Stimulated activated CD8-positive, alpha-beta memory T cell treated with anti-CD3 and anti-CD28 coated beads, Interleukin-2, amount 100 ng/mL, for 1 hour (primary cell): ENCODE measurements at places on chromosomes 2 and 18.

DNA sequence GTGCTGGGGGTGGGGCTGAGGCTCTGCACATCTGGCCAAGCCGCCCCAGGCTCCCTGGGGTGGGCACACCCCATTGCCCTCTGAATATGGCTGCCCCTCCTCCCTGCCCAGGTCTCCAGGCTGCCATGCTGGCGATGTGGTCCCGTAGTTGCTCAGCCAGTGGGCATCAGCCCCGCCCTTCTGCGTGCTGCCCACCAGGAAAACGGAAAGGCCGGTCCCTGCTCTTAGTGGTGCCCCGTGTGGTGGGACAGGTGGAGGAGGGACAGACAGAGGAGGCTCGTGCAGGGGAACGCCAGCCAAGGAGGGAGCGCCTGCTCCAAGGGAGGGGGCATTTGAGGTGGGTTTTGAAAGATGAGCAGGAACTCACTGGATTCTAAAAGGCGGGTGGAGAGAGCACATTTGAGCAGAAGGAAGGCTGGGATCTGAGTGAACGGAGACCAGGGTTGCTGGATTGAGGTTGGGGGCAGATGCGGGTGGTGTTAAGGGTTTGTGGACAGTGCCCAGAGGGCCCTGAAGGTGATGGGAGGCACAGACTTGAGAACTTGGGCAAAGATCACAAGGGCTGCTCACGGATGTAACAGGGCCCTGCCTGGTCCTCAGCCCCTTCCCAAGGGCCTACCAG is 6.7 kb upstream of the B3GNT7 start:
- DNase-seq = no peak

DNA sequence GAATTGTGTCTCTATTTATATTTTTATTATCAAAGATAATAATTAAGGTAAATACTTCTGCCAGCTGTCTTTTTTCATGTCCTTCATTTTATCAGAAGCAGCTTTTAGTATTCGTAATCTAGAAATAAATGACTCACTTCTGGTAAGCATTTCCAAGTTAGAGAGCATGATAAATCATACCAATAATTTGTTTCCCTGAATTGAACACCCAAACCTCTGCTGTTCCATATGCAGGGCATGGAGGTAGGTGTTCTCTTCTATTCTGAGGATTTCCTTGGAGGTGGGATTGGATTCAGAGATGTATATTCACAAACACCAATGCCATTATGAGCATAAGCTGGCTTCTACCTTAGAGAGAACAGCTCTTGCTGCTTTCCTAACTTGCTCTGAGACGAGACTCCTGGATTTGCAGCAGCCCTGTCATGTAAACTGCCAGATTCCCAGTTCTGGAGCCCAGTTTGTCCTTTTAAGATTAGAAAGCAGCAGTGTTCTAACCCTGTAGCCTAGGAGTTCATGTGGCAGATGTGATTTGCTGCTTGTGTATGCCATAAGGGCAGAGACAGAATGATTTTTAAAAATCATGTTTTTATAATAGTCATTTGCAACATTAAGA is 47.5 kb downstream of the SKA1 start:
- DNase-seq = no peak

DNA sequence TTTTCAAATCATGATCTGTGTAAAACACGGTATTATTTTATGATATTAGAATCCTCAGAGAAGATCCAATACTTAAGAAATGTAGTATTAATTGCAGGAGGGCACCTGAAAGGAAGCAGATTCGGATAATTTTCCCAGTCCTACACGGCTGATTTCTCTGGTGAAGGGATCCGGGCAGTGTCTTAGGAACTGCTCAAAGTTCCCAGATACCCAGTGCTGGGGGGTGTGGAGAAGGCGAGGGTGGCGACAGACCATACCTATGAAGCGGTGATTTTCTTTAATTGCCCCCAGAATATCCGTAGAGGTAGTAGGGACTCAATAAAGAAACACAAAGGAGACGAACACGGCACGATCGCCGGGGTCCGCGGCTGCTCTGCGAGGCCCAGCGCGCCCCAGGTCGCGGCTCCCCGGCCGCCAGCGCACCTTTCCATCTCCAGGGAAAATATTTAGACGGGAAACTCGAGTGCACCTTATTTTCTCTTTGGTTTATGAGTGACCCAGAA is 1.4 kb upstream of the SOX11 start:
- no peak for DNase-seq

DNA sequence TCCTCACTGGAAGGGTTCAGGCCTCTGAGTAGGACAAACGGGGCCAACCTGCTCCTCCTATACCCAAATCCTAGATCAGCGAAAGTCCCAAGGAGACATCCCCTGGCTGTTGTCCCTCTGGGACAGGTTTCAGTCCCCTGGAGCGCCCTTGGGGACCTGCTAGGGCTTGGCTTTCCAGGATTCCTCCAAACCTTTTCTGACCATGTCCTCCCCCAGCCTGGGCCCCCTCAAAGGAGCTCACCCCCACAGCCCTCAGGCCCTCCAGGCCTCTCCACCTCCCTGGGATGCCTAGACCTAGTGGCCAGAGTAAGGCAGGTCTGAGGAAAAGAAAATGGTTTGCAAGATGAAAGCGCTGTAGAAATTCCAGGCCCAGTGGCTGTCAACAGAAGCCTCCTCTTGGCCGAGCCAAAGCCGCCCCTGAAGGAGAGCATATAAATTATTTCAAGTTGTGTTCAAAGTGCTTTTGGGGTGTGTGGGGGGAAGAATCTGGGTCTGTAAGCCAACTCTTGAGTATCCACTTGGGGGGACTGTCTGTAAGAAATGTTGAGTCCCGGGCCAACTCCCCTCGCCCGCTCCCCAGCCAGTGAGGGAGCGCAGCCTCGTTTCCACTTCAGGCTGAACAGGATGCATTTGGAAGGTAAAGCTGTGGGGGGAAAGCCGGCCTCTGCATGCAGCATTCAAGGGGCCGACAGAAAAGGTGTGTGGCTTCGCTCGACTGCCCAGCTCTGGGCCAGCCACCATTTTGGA is 158.6 kb downstream of the DYSF start:
- DNase-seq = no peak

DNA sequence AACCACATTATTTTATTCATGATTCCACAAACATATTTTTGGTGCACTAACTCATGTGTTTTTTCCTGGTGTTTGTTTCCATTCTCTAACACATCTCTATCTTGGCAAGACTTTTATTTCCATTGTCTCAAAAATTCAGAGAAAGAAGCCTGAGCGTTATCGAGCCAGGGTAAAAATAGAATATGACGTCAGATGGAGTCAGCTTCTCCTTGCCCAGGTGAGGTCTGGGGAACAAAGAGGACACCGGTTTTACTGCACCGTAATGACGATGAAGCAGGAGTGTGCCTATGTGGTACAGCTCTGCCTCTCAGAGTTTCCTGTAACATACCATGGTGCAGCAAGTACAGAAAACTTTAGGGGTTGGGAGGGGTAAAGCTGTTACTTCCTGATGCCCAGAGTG is 661.6 kb downstream of the PLCL1 start:
- DNase-seq = no peak

GRCh38 chr18:44733069-44733753 is 52.5 kb downstream of the SETBP1 start:
- DNase-seq = no peak

GRCh38 chr18:44638811-44639210 is 41.9 kb upstream of the SETBP1 start:
- no peak for DNase-seq

DNA sequence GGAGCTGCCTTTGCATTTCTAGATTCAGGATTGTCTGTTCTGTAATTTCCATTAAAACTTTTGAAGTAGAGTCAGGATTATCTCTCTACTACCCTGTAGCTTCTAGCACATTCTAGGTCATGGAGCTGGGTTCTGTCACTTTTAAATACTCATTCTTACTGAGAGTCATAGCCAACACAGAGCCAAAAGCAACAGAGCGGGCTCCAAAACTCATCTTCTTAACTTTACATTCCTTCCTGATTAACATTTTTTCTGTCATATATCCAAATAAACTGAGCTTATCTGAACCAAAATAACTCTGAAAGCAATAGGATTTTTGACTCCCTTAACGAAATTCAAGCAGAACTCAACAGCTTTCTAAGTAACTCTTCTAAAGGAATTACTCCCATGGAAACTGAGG is 12.9 kb downstream of the PREPL start:
- DNase-seq = no peak

GRCh38 chr2:100628506-100628905 is 65.7 kb downstream of the PDCL3 start:
- no peak for DNase-seq

GRCh38 chr2:61984682-61985081 is 79.2 kb downstream of the COMMD1 start:
- DNase-seq = no peak
